GM23248 (cell line): ENCODE measurements at places on chromosomes 6 and 20. TPM values are rescaled to one million over a fixed set of nuclear protein-coding genes. Genes with fewer than 3 reads are reported as not detected.

- DNase-seq, result no peak
Measured at GRCh38 chr6:134997133-134997995, 47.5 kb upstream of the ALDH8A1 start.

- no peak for DNase-seq
Measured at GRCh38 chr6:79373880-79374279, 139.4 kb upstream of the HMGN3 start.

GRCh38 chr20:58228103-58228483, 360 bp downstream of the ANKRD60 start:
- DNase-seq, result peak; percentile 38

- no peak for DNase-seq
Measured at GRCh38 chr6:164108092-164108491, 693.6 kb downstream of the QKI start.

- peak; percentile 90 for DNase-seq
Measured at GRCh38 chr20:16922834-16923233, 174.7 kb downstream of the OTOR start.

The FGD2 gene
- total RNA-seq, result not detected in 2 replicates

The SYNDIG1 gene
- 1.1 and 2.6 TPM in 2 replicates for total RNA-seq

DNA sequence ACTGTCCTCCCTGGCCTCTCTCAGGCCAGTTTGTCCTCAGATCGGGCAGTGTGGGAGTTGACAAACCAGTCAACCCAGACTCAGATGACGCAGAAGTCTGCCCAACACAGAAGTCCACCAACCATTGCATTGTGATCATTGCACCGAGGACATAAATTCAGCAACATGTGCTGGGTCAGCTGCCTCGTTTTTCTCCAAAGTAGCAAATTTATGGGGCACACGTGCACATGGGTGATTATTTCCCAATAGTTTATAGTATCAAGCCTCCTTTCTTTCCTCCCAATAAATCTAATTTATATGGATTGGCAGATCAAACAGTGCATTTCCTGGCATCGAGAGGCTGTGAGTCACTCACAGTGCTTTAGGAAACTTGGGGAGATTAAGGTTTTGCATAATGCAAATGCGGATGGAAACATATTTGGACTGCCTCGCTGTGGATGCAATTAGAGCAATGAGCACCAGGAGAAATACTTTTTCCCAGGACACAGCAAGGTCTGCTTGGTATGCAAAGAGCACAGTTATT, 413.7 kb upstream of the SULF2 start:
- no peak for DNase-seq

DNA sequence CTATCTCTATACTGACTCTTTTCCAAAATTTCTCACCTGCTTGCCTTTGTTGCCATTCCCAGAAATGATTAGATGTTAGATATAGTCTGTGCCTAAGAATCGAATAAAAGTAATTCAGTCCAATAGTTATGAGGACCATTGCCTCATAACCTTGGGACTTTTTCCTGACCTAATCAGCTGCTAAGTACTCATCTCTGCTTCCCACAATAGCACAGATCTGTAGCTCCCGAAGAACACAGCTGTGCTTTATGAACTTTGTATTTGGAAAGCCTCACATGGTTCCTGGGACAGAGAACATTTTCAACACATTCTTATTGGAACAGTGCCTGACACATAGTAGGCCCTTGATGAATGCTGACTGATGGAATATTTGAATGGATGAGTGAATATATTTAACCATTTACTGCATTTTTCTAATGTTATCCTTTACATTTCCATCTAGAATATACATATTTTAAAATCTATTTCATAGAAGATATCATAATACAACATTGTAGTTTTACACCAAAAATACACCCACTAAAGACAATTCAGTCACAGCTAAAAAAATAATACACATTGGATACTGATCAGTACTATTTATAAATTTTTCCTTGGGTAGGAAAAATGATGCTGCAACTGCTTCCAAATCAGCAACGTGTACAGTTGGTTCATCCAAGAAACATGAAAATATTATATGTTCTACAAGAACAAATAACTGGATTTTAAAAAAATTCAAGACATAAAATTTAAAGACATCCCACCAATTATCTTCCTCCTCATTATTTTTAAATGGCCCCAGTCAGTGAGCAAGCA, 53.9 kb downstream of the HS3ST5 start:
- DNase-seq, result no peak
